Activated CD4-positive, alpha-beta T cell treated with anti-CD3 and anti-CD28 coated beads, Interleukin-2, amount 50 U/mL, for 24 hours (primary cell): ENCODE measurements at places on chromosomes 5 and 9.

- no peak for DNase-seq
These were observed 315.3 kb upstream of the MSX2 start for GRCh38 chr5:174409070-174409469.

DNA sequence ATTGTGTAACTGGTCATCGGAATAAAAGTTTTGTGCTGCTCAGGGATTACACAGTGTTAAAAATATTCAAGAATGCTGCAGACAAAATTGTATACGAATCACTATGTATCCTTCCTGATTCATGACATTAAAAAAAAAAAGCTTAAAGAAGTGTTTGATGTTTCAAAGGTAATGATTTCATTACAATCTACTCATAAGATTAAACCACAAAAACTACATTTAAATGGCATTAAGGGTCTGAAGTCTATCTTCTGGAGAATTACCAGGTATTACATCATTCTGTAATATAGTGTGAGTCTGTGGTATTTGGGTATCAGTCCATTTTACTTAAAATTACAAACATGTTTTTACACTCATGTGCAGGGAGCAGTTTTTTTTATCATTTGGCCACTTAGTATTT is 324.4 kb downstream of the NDUFS4 start:
- no peak for DNase-seq

GRCh38 chr5:135221696-135222095 is 177.3 kb downstream of the MACROH2A1 start:
- DNase-seq: no peak

- DNase-seq: no peak
These were observed 15.2 kb downstream of the TNPO1 start for GRCh38 chr5:72831685-72832084.

GRCh38 chr9:87442451-87442850 is 55.2 kb upstream of the DAPK1 start:
- DNase-seq: no peak
